ENCODE measurements at places on chromosomes 4 and X.

DNA sequence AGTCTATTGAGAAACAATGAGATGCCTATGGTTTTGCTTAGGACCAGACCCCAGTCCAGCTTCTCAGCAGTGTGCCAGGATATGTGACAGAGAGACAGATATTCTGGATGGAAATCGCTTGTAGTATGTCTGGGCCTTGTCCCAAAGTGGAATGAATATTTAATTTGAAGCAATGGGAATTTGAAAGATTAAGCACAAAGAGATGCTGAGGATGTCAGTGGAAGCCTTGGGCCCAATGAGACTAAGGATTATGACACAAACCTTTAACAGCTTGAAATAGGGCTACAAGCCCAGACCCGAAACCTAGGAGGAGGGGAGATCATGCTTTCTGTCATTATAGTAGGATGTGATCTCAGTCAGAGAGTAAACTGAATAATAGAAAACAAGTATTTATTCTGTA lies 459.2 kb downstream of the FAT4 start:
- DNase-seq: no peak

GRCh38 chr4:17687237-17687857 lies 72.9 kb downstream of the MED28 start:
- DNase-seq: no peak

- DNase-seq: no peak
Measured at GRCh38 chr4:67161311-67161710, 384.0 kb downstream of the CENPC start.

- DNase-seq: no peak
Measured at GRCh38 chrX:48474127-48474526, 1.9 kb upstream of the FTSJ1 start.

GRCh38 chrX:107562482-107562881 lies 65.8 kb upstream of the PRPS1 start:
- DNase-seq: no peak

DNA sequence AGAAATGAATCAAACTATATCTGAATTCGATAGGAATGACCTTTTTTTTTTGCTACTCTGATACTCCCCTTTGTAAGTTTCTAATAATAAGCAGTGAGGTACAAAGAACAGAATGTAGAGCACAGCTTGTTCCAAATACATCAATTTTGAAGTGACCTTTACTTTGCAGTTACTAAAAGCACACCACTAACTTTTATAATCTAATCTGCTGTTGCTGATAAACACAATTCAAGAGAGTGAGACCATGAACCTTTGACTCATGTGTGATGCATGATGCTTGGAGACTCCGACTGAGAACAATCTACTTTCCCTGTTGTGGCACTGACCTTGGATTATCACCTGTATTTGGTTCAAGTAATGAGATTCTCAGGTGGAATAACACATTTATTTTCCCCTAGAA lies 91.6 kb upstream of the GNPDA2 start:
- DNase-seq: no peak

- no peak for DNase-seq
Measured at GRCh38 chr4:184262901-184263300, 45.2 kb upstream of the ENPP6 start.

- DNase-seq: no peak
Measured at GRCh38 chr4:97072666-97073065, 1070.6 kb downstream of the STPG2 start.
